ENCODE measurements at places on chromosomes 7 and 10.

DNA sequence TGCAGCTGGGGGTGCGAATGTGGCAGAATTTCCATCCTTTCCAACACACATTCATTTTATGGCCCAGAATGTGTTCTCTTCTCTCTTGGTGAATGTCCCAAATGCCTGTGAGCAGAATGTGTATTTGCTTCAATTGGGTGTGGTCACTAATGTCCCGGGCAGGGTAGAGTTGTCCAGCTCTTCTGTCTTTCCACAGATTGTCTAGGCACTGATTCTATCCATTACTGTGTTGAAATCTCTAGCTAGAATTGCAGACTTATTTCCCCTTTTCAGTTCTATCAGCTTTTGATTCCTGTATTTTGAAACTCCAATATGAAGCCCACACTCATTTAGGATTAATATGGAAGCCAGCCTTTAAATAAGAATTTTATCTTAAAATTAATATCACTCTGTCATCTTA lies 14.0 kb upstream of the AKR1E2 start:
- DNase-seq: no peak

GRCh38 chr7:20114468-20114867 lies 102.7 kb downstream of the MACC1 start:
- peak; percentile 14 for DNase-seq

DNA sequence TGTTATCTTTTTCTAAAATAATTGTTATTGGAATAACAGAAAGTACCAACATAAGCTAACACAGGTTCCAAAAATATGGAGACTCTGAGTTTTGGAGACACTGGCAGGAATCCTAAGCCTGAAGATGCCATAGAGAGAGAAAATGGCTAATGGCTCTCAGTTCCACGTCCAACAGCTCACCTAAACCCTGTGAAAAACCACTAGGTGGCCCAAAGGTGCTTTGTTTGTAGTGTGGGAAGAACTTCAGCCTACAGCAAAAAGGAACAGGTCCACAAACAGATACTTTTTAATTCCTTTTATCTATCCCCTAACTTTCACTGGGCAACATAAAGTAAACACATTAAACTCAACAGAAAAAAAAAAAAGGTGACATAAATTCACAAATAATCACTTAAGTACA lies 272.3 kb downstream of the SEMA3D start:
- no peak for DNase-seq

DNA sequence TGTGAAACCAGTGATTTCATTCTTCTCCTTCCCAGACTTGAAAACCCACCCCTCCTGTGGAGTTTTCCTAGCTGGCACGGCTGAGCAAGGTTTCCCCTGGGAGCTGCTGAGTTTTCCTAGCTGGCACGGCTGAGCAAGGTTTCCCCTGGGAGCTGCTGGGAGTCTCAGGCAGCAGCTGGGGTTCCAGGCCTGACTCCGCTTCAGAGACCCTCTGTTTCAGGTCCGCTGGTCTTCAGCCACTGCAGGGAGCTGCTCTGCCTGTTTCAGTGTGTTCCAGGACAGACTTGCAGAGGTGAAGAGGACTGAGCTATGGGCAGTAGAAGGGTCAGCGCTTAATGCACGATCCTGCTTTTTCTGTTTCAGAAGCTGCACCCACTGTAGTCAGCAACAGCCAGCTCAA lies 104.9 kb downstream of the XRCC2 start:
- DNase-seq: no peak

- DNase-seq: no peak
These were observed 12.2 kb downstream of the LBX1 start for GRCh38 chr10:101217044-101217425.

DNA sequence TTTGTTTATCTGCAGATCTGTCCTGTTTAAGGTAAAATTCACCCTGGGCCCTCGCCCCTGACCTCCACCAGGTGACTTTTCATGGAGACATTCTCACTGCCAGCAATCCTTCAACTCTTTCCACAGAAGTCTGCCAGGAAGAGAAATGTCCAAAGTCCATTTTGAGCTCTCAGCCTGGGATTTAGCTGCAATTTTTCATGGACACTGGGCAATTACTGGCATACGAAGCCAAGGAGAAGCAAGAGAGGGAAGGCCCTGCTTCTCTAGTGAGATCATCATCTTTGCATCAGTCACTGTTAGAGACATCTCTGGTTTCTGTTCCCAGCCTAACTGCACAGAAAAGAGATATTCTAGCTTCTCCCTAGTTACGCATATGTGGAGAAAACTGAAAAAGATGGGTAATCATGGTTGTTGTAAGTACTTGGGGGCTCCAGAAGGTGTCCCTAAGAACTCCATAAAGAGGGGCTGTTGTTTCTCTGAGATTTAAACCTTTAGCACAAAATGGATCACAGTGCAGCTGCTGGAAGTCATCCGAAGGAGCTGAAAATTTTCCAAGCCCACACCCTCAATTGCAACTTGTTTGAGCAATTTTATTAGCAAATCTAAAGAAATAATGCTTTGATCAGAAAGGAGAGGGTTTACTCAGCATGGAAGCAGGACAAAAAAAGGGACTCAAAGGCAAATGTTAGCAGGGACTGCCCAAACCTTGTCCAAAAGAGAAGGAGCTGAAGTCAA lies 168.9 kb downstream of the SNX10 start:
- no peak for DNase-seq

- DNase-seq: no peak
These were observed 42.8 kb downstream of the MINDY3 start for GRCh38 chr10:15817409-15818046.

GRCh38 chr10:98321186-98321780 lies 53.3 kb upstream of the LOXL4 start:
- no peak for DNase-seq

DNA sequence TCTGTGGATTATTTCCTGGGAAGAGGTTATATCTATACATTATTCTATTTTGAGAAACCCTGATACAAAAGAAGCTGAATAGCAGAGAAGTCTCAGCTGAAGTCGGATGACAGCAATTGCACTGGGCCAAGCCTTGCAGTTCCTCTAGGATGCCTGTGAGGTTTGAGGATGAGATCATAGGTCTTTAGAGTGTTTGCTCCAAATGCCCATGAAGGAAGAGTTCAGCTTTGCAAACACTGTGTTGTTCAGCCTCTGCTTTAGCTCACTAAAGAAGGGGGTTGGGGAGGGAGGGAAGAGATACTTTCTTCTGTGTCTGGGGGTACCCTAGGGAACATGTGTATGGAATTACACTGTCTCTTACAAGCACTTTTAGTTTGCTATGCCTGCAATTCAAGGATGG lies 282.5 kb upstream of the NRP1 start:
- no peak for DNase-seq

- no peak for DNase-seq
These were observed 176.1 kb downstream of the SGMS1 start for GRCh38 chr10:50447691-50448090.

- DNase-seq: peak; percentile 71
These were observed 191.1 kb upstream of the SLC26A5 start for GRCh38 chr7:103637094-103637493.

GRCh38 chr10:72561745-72562166 lies 64.1 kb downstream of the MICU1 start:
- no peak for DNase-seq

GRCh38 chr7:75818472-75818871 lies 4.9 kb upstream of the CCL24 start:
- no peak for DNase-seq

GRCh38 chr7:123929655-123930054 lies 4.6 kb downstream of the SPAM1 start:
- no peak for DNase-seq

DNA sequence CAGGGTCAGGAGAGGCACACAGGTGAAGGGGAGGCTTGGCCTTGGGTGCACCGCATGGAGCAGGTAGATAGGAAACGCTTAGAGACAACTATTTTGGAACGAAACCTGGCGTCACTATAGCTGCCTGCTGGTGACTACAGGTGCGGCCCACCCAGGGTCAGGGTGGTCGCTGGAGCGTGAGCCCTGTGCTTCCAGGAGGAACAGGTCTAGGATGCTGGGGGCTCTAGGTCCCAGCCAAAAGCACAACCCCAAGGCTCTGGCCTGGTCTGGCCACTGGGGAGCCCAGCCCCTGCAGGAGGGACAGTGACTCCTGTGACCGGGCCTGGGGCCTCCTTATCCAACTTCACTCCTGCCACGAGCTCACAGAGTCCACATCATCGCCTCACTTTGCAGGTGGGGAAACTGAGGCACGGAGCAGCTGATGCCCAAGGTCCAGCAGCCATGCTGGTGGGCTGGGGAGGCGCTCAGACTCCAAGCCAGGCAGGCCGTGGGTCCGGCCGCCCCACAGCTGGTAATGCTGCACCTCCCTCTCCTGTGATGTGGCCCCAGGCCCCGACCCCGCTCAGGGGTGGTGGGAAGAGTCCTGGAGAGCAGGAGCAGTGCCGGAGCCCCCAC lies 9.0 kb downstream of the LFNG start:
- DNase-seq: no peak

DNA sequence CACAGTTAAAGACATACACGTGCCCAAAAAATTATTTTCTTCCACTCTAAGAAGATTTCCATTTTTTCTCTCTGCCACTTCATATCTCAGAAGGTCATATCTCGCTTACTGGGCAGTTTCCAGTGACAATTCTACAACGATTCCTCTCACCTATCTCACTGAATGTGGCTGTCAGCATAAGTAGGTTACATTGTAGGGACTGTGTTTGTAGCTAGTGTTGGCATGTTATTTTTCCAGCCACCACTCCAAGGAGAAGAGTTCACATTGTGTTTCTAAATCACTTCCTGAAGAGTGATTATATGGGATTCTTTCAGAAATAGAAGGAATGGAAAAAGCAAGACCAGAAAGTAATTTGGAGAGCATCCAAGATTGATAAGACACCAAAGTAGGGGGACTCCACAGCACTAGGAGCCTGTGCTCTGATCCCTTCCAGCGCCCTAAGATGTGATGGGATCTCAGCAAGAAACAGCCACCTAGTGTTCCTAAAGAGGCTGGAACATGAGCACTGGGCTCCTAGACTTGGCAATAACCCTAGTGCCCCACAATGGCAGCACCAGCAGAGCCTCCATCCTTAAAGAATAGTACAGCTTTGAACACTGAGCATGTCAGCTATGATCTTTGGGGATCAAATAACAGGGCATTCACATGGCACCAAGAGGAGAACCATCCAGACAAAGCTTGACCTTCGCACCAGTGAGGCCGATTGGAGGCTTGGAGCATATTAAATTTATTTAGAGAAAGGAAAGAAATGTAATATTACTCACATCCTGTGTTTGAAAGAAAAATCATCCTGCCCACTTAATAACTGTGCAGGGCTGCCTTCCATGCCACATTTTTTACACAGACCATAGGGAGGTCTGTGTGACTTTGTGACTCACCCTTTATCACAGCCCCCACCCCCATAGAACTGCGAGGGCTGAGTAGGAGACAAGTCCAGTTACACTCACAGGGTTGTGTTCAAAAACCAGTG lies 51.8 kb downstream of the CAV1 start:
- peak; percentile 94 for DNase-seq

GRCh38 chr10:2994221-2994961 lies 73.0 kb upstream of the PFKP start:
- no peak for DNase-seq

DNA sequence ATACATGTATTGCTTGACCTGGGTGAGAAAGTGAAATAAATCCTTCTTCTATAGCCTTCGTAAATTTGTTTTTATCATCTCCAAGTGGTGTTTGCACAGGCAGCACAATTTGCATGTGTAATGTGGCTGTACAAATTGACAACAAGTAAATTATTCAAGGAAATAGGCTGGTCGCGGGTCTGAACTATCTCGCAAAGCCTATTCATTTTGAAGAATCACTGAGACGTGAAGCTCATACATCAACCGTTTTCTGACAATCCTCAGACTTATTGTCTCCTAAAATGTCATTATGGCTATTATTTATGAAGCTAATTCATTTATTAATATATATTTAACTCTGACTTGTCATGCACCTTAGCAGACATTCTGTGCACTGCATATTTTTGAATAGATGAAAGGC lies 16.2 kb upstream of the FAM204A start:
- no peak for DNase-seq

GRCh38 chr7:112297681-112298080 lies 91.2 kb downstream of the ZNF277 start:
- DNase-seq: no peak

DNA sequence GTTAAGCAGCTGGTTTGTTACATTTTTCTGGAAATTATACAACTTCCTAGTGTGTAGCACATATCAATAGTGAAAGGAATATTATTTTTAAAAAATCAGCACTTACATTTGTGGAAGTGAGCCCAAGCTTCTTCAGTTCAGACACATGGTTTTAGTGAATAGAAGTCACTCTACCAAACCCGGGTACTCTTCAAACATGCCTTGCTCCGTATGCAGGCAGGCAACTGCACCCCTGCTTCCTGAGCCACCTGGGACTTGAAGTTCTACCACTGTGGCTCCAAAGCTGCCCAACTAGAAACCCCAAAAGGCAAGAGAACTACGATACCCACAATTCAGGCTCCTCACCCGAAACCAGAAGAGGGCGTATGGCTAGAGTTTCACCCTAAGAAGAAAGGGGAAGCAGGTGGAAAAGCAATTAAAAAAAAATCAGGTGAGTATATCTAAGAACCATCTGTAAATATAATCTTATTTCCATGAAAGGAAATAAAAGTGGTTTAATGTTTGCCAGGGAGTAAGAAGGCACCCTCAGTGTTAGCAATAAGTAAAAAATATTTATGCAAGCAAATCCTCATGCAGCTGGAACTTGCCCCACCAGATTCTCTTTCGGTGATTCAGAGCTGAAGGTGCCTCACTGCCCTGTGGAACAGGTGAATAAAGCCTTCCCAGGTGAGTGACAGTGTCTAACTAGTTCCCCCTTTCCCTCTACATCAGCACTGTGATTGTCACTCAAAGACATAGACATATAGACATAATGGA lies at the start of gene MACC1:
Gene MACC1, minus strand, starts transcription at position 192 of the 756 bp plus-strand sequence. CDS start 55,522 bp downstream, outside the sequence.
- DNase-seq: no peak
